NCI-H2081 (cell line): ENCODE measurements at places on chromosomes 13 and 19.

DNA sequence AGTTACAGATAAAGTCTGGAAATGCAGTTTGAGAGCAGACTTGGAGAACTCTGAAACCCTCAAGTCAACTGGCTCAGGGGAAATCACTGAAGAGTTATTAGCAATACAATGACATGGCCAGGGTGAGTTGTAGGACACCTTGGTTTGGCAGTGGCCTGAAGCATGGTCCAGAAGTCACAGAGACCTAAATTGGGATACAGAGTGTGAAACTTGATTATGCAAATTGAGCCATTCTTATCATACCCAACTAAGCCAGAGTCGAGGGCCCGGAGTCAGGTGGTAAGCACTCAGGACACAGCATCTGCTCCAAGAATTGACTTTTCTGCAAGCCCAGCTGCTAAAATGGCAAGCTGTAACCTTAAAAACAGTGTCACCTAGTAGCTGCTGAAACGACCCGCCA is 224.5 kb downstream of the DCLK1 start:
- no peak for DNase-seq

GRCh38 chr13:113033054-113033850 is 64.2 kb downstream of the MCF2L start:
- DNase-seq: no peak

DNA sequence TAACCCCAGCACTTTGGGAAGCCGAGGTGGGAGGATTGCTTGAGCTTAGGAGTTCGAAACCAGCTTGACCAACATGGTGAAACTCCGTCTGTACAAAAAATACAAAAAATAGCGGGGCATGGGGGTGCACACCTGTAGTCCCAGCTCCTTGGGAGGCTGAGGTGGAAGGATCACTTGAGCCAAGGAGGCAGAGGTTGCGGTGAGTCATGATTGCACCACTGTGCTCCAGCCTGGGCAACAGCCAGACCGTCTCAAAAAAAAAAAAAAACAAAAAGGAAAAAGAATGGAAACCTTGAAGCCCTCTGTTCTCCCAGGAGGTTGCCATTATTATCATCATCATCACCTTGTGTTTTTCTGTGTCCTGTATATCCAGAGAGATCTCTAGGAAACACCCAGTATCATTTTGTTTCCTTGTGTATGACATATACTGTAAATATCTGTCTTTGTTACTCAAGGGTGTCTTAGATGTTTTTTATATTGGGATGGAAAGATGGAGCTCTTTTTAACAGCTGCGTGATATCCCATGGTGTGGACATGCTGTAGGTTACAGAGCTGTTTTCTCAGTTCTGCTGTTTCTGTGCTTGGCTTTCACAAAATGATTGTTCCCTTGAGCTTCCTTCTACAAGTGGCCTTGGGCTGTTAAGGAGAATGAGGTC is 11.8 kb downstream of the CHAF1A start:
- no peak for DNase-seq

- no peak for DNase-seq
These were observed 325.9 kb downstream of the FOXO1 start for GRCh38 chr13:40340368-40341095.

- DNase-seq: no peak
These were observed 20.7 kb downstream of the CLDN10 start for GRCh38 chr13:95573221-95573620.

DNA sequence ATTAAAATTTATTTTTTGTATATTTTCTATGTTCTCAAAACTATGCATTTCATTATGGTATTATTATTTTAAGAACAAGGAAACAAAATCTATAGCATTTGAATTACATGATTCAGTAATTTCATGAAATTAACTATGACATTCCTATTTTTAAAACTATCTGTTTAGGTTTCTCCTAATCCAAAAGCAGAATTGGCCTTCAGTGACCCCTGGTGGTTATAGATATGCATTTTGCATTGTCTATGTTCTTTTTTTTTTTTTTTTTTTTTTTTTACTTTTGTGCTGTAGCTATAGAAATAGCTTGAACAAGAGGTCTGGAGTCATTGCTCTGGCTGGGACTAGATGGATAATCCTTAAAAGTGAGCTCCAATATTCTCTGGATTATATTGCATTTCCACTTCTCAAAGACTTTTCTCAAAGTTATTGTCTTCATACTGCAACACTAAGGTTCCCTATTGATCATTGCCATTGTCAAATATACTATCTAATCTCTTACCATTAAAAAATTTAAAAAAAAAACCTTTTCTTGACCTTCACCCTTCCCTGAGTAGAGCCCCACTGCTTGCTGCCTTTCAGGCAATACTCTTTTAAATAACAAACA is 15.9 kb upstream of the DNAJC3 start:
- peak; percentile 56 for DNase-seq

DNA sequence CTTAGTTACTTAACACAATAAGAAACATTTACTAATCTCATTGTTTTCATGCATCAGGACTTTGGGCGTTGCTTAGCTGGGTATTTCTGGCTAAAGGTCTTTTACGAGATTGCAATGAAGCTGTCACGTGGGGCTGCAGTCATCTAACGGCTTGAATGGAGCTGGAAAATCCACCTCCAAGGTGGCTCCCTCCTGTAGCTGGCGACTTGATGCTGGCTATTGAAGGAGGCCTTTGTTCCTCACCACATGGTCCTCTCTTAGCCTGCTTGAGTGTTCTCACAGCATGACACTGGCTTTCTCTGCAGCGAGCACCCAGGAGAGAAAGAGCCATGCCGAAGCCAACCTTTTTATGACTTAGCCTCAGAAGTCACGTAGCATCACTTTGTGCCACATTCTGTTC is 92.0 kb downstream of the NHLRC3 start:
- no peak for DNase-seq

GRCh38 chr19:32347573-32347972 is 2.2 kb downstream of the ZNF507 start:
- no peak for DNase-seq
